ENCODE measurements at places on chromosomes 13 and 19.
A peak's percentile ranks its signal among the peaks of the same experiment; 100 is the strongest.

GRCh38 chr19:35208121-35208520 is 20.4 kb downstream of the FAM187B start:
- no peak for DNase-seq

DNA sequence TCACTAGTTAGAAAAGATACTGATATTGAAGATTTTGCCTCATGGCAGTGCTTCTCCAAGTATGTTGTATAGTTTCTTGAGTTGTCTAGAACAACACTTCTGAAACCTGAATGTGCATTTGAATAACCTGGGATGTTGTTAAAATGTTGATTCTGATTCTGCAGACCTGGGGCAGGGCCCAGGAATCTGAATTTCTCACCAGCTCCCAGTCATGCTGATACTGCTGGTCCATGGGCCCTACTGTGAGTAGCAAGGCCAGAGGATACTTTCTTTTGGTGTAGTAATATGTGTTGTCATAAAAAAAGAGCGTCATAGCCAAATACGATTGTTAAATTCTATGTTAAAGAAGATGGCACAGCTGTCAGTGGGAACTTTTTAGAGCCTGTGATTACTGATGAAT is 41.6 kb upstream of the C1QTNF9 start:
- DNase-seq, result no peak

GRCh38 chr19:35306473-35307246 is 14.7 kb downstream of the MAG start:
- DNase-seq, result no peak

- DNase-seq, result no peak
Measured at GRCh38 chr19:15640294-15640903, at the start of gene CYP4F3. Gene CYP4F3 (plus strand): TSS chr19:15640897. CDS start chr19:15641416, 519 bp downstream.

DNA sequence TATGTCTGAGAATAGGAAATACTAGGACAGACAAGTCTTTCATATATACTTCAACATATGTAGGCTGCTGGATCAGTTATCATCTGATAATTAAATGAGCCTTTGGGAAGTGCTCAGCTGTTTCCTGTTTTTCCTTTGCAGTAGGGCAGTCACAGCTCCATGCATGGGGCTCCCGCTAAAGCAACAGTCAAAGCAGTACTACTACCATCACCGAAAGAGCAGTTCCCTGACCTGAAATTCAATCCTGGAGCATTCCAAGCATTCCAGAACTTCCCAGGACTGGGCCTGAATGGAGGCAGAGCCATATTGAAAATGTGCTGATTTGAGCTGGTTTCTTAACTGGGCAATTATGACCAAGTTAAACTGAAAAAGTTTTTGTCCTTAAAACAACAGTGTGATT is 20.5 kb downstream of the MICU2 start:
- no peak for DNase-seq

GRCh38 chr19:19642506-19643157 is 825 bp downstream of the GMIP start:
- peak; percentile 48 for DNase-seq

GRCh38 chr13:91168386-91168711 is 179.1 kb upstream of the MIR17HG start:
- no peak for DNase-seq

- DNase-seq, result no peak
Measured at GRCh38 chr19:35272122-35272719, 3.5 kb downstream of the USF2 start.

DNA sequence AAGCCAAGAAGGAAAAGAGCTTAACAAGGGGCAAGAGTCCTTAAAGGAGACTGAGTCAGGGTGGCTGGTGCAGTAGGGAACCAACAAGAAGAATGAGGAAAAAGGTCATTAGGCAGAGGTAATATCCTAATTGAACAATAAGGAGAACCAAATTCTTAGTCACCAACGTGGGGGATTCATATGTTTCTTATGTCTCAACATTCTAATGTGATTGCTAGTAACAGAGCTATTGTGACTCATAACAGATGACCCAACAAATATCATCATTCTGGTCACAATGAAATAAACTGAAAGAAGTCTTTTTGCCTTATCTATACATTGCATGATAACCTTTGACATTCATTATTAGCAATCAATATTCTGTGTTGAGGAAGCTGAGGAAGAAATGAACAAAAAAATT is 101.6 kb downstream of the RAP2A start:
- DNase-seq, result no peak

DNA sequence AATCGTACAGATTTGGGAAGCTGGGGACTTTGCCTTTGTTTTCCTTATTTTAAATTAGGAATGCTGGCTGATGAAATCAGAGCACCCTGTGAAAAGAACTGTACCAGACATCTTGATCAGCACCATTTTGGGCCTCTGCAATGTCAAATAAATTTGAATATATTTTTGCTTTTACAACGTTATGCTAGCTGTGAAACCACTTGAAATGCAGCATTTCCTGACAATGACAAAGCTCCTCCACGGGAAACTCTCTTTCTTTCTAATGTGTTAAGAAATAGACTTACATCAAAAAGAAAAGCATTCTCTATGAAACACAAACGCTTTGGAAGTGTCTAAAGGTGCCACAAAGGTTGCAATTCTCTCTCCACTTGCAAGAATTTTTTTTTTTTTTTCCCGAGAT is 47.1 kb upstream of the MAP3K10 start:
- peak; percentile 24 for DNase-seq

DNA sequence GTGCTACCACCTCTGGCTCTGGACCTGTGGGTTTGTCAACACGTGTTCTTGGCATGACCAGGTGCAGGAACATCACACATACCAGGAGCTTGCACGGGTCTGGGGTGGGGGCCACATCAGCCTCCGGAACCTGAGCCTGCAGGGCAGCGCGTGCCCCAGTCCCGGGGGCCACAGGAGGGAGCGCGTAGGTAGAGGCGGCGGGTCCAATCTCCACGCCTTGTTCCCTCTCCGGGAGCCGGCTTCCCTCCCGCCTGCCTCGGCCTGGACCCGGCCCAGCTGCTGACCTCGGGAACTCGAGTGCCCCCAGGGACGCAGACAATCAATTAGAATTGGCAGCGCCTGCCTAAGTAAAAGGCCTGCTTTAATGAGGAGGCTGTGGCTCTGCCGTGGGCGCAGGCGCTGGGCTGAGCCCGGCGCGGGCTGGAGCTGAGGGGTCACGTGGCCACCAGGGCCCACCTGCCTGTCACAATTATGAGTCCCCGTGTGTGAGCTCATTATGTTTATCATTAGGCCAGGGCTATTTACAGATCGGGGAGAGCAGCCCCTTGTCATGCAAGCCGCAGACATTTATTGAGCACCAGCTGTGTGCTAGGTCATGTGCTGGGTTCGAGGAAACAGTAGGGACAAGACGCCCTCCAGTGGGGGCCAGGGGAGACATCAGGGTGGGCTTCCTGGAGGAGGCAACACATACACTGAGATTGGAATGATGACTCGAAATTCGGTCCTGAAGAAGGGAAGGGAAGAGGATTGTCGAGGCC is 32.2 kb upstream of the TNFAIP8L1 start:
- DNase-seq, result no peak

DNA sequence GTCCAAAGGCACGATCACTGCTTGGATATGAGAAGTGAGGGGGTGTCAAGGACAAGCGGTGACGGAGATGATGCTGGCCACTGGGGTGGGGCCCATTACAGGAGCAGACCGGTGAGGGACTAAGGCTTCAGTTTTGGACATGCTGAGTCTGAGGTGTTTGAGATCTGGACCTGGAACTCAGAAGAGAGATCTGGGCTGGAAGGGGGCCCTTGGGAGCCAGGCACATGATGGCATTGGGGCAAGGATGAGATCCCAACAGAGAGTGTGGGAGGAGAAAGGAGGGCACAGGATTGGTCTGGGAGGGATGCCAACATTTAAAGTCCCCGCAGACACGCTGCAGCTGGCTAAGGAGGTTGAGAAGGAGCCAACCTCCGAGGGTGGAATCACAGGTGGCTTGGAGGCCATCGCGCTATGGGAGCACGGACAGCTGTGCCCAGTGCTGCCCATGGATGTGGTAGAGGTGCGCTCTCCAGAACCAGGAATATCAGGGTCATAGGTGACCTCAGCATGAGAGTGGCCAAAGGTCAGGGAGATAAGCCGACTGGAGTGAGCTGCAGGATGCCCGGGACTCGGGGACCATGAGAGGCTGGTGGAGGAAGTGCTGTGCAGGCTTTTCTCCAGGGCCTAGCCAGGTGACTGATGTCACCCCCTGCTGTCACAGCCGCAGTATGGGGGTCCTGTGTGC is 21.8 kb downstream of the DHRS12 start:
- no peak for DNase-seq

DNA sequence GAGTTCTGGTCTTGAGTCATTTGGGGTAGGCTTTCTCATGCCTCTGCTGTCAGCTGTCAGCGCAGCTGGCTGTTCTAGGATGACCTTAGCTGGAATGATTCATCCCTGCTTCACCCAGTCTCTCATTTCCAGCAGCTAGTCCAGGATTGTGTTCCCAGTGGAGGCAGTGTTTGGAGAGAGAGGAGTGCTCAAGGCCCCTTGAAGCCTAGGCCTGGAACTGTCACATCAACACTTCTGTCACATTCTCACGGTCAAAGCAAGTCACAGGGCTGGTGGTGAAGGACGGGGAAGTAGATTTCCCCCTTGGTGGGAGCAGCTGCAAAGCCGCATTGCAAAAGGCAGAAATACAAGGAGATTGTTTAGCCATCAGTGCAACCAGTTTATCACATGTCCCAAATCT is 15.2 kb downstream of the TPT1 start:
- no peak for DNase-seq

GRCh38 chr19:47158879-47159503 is 28.4 kb downstream of the SAE1 start:
- DNase-seq, result peak; percentile 47

- DNase-seq, result no peak
Measured at GRCh38 chr19:23402388-23402787, 7.1 kb upstream of the ZNF91 start.

DNA sequence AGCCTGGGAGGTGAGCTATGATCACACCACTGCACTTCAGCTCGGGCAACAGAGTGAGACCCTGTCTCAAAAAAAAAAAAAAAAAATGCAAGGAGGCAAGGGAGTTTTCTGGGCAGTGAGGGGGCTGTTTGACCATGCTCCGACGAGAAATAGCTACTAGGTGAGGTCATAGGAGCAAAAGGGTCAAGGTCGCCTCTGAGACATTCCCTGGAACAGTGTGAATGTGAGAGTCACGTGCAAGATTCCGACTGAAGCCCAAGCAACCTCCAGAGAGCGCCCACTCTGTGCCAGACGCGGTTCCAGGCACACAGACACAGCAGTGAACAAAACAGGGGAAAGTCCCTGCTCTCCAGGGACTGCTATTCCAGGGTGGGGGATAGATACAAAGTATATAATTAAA is 2.5 kb downstream of the ZNRF4 start:
- DNase-seq, result no peak

DNA sequence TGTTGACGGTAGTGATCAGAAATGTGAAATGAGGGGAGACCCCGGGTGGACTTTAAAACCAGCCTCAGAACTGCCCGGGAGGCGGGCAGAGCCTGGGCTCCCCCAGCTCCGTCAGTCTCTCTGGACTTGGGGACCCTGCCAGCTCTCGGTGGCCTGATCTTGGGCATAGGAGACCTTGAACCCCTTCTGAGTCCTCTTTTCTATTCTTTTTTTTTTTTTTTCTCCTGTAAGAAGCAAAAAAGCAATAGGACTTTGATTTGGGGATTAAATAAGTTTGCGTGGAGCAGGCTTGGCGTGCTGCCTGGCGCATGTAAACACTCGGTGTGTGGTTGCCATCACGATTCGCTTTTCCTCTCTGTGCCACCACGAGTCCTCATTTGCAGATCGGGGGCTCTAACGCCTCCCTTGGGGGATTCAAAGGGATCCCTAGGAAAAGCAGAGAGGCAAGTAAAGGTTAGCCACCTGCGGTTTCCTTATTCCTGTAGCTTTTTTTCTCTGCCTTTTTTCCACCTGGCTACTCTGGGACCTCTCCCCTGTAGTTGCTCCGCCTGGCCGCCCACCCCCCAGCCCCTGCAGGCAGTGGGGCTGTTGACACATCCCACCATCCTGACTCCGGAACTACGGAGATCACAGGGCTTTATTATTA is 1.3 kb downstream of the SAFB start:
- peak; percentile 12 for DNase-seq

DNA sequence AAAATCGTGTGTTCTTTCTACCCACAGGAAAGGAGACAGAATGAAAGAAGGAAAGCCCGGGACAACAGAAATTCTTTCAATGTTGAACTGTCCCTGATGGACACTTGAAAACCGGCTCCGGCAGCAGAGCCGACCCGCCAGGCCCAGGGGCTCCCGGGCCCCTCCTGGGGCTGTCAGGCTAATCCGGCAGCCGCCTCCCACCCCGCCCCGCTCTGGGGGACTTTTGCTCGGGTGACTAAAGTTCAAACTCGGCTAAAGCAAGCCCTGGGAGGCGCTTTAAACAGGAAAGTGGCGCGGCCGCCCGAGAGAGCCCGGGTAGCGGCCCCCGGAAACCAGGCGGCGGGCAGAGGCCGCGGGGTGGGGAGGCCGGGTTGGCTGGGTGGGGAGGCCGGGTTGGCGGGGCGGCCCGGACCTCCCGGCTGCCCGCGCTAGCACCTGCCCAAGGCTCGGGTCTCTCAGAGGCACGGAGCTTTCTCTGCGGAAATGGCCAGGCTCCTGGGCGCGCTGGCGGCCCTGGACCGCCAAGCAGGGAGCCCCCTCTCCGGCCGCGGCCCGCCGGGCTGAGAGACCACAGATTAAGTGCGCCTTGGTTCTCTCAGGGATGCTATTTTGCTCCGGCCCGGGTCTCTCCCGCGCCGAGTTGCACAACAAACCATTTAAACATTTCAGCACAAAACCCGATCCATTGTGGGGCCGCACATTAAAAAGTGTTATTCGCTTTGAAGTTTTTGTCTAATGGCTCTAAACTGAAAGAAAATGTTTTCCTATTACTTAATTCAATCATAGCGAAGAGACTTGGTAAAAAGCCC is 2.6 kb upstream of the GSX1 start:
- no peak for DNase-seq

DNA sequence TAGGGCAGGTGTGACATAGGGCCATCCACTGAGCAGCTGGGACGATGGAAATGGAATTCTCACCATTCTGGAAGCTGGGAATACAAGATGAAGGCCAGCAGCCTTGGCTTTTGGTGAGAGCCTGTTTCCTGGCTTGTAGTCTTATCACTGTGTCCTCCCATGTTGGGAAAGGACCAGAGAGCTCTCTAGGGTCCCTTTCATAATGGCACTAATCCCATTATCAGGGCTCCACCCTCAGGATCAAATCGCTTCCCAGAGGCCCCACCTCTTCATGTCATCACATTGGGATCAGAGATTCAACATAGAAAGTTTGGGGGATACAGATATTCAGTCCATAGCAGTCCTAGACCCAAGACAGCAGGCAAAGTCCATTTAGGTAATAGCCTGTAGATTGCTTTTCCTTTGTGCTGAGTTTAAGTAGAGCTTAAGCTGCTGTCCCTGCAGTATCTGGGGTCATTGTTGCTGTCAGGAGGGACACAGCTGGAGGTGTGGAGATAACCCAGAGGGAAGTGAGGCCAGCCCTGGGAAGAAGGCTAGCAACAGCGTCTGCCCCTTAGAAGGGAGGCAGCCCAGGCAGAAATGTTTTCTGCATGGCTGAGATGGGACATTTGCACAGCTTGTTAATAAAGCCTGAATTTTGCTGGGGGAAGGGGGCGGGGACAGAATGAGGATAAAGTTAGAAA is 136.5 kb upstream of the GPR12 start:
- DNase-seq, result no peak
